ENCODE measurements at places on chromosomes 1 and 21.

DNA sequence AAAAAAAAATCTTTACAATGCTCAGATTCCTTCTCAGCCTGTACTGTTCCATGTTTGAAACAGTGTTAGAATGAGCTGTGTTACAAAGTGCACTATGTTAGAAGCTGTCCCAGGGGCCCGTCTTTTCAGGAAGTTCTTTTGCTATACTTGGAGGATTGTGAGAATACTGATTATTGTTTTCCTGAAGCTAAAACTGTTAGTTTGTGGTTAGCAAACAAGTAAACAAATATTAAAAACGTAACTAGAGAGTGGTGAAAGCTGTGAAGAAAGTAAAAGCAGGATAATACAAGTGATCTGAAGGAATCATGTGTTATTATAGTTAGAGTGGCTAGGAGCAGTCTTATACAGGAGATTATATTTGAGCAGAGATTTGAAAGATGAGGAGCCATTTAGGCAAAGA lies 35.6 kb downstream of the CAMSAP2 start:
- DNase-seq = no peak

- DNase-seq = no peak
Observed at GRCh38 chr1:203627398-203627797, 766 bp downstream of the ATP2B4 start.

- DNase-seq = no peak
Observed at GRCh38 chr21:37899146-37899545, 17.1 kb downstream of the KCNJ6 start.

- DNase-seq = no peak
Observed at GRCh38 chr1:153536671-153537375, 1.0 kb upstream of the S100A6 start.

DNA sequence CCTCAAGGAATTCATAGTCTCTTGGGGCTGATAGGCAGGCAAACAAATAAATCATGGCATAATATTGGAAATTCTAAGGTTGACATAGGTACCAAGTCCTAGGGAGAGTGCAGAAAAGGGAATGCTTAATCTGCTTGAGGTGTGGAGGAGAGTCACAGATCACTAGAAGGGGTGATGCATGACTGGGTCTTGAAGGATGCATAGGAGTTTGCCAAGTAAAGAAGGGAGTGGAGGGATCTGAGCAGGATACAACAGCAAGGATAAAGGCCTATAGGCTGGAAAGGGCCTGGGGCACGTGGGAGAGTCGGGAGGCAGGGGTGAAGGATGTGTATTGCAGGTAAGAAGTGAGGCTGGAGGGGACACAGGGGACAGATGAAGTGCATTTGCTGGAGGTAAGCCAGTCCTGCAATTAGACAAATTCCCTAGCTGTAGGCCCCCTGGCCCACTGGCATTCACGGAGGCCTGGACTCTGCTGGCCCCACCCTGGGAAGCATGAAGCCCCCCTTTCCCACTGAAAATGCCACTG lies 15.9 kb downstream of the IGSF21 start:
- no peak for DNase-seq

- DNase-seq = no peak
Observed at GRCh38 chr1:68293122-68293521, 60.8 kb upstream of the WLS start.

- no peak for DNase-seq
Observed at GRCh38 chr21:15935530-15935929, 205.7 kb downstream of the USP25 start.

GRCh38 chr1:206831650-206832049 lies 33.8 kb upstream of the IL20 start:
- DNase-seq = no peak

GRCh38 chr1:151809290-151809984 lies 4.2 kb upstream of the LINGO4 start:
- DNase-seq = no peak

- no peak for DNase-seq
Observed at GRCh38 chr1:22895357-22895756, 77.3 kb downstream of the LACTBL1 start.

All from CD4-positive, alpha-beta T cell treated with Interleukin-10 for 1 hour (primary cell).